CD4-positive, alpha-beta T cell treated with Interleukin-1 beta for 1 hour (primary cell): ENCODE measurements at places on chromosomes 13 and 19.

- DNase-seq = no peak
Observed at GRCh38 chr13:97212601-97213040, 9.5 kb upstream of the MBNL2 start.

DNA sequence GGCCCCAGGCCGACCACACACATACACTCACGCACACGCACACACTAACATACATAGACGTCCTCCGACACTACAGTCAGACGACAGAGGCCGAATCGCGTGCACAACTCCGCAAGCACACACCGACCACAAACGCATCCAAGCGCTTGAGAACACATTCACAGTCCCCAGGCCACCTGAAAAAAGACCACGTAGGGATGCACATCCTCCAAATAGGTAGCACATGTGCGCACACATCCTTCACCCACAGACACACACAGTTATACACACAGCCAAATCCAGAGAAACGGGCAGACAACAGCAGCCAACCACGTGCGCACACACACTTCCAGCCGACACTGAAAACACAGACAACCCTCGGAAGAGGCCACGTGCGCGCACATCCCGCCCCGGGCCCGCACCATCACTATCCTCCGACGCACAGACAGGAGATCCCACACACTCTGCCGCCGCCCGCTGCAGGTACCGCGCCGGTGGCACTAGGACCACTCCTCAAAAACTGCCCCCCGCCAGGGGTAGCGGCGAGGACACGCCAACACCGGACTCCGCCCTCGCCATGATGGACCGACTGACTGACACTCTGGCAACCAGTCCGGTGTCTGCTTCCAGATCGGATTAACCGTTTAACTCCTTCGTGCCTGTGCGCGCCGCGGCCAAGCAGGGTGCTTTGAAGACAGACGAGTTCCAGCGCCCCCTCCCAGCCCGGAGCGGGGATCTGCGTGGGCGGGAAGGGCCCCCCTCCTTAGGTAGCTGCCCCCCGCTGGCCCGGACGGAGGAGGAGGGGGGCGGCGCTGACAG lies 493 bp upstream of the PDE4A start:
- DNase-seq = peak; percentile 59

- DNase-seq = no peak
Observed at GRCh38 chr13:71939186-71939585, 72.2 kb upstream of the DACH1 start.

DNA sequence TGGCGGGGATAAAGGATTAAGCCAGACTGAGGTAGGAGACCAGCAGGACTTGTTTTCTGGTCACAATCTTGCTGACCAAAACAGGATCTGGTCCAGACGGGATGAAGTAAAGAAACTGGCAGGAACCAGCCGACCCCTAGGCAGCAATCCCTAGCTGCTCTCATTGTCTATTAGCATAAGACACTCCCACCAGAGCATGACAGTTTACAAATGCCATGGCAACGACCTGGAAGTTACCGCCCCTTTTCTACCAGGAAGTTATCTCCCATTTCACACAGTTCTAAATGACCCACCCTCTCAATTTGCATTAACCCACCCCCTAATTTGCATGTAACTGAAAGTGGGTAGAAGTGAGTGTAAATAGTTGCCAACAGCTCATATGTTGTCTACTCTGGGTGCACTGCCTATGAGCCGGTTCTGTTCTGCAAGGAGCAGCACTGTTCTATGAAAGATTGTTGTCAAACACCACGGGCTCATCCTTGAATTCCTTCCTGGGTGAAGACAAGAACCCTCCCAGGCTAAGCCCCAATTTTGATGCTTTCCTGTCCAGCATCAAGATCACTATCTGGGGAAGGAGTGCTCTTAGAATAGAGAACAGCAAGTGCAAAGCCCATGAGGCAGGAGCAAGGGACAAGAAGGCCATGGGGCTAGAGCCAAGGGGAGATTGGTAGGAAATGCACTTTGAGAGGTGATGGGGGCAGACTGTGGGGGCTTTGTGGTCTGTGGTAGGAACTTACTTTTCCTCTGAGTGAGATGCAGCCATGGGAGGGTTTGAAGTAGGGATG lies 13.9 kb upstream of the FBXO27 start:
- DNase-seq = no peak

- no peak for DNase-seq
Observed at GRCh38 chr19:14540741-14541525, 11.5 kb downstream of the TECR start.

DNA sequence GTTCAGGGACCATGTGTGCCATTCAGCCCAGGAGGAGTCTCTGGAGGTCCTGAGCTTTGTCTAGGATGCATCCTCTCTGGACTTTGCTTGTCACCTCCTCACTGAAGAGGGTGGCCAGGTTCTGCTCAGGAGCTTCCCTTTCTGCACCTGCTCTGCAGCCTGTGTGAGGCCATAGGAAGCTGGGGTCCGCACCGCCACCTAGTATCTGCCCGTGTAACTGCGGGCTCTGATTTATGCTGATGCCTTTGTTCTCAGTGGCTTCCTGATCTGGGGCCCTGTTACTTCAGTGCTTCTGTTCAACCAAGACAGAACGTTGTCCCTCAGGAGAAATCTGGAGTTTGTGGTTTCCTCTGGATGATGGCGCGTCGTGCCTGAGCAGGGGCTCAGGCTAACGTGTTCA lies 15.5 kb downstream of the ZNF610 start:
- no peak for DNase-seq
